Nephron progenitor cell (in vitro differentiated cells): ENCODE measurements at places on chromosomes 6 and 20.

- peaks cover 71% of the 10 kb centered on the region for H3K4me1 ChIP-seq
- peaks cover 14% of the 10 kb centered on the region for H3K36me3 ChIP-seq
- H3K4me3 ChIP-seq = no peak overlapping the region
- H3K27ac ChIP-seq = peak overlapping the region; percentile 97
- DNase-seq = no peak
Measured at GRCh38 chr6:139857143-139857542, 482.7 kb upstream of the CITED2 start.

DNA sequence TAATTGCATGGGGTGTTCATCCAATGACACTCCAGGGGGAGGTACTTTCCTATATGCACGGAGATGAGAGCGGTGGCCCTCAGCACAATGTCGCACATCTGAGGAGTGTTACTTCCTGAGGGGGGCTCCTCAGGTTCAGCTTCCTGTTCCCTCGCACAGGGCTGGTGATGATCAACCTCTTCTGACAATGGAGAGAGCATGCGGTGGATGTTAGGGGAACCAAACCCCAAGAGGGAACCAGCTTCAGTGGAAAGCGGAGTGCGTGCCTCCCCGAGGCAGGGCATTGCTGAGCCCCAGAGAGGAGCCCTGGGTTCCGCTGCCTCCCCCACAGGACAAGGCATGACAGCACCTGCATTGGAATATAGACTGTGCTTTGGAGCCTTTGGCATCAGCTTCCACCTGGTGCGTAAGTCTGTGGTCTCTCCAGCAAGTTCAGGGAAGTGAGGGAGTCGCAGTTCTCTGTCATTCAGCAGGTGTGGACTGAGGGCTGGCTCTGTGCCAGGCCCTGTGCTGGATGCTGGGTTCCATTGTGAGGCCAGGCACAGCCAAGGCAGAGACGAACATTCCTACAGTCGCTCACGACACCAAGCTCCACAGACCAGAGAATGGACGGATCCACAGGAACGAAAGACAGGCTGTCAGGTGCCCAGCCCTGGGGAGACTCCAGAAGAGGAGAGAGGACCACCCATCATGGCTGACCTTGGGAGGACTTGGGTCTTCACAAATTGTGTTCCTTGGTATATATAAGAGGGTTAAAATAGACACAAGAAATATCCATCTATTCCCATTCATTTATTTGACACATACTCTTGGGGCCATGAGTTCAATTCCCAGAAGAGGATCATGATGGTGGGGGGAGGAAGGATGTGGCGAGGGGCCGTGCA is 3.9 kb upstream of the ZNF831 start:
- peaks cover 5% of the 10 kb centered on the region for H3K27me3 ChIP-seq
- no peak overlapping the region for H3K4me3 ChIP-seq
- DNase-seq = no peak

DNA sequence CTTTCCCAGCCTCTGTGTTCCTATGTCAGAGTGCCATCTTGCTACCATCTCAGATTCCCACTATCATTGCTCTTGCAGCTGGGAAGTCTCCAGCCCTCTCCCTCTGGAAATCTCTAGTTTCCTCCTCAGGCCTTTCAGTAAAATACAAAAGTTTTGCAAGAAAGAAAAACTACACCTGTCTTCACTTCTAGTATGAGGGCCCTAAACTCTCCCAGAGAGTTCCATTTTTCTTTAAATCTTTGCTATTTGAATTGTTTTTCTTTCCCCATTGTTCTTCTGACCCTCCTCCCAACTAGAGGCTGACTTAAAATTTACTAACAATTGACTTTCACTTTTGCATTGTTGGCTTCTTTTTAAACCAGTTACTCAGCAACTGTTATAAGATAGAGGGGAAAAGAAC is 62.8 kb downstream of the LY86 start:
- no peaks in the 10 kb centered on the region for H3K36me3 ChIP-seq
- H3K4me3 ChIP-seq = no peak overlapping the region

DNA sequence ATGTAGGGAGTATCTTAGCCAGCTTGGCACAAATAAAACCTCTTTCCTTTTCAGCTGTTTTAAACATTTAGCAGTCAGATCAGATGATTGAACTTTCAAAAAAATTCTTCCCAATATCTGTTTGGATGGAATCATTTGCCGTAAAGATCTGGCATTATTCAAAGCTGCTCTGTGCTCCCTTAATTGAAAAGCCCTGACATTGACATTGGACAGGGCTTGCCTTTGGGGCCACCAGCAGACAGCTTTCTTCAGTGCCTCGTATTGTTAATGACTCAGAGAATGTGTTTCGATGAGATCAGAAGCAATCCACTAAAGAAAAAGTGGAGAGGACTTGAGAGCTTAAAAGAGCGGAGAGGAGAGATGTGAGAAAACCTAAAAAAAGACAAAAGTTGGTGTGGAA is 343.5 kb downstream of the NRN1 start:
- H3K4me1 ChIP-seq = peaks cover 33% of the 10 kb centered on the region
- H3K36me3 ChIP-seq = no peaks in the 10 kb centered on the region
- peaks cover 7% of the 10 kb centered on the region for H3K27me3 ChIP-seq
- H3K27ac ChIP-seq = no peak overlapping the region
- no peak overlapping the region for H3K4me3 ChIP-seq

- DNase-seq = no peak
- H3K36me3 ChIP-seq = no peaks in the 10 kb centered on the region
- no peaks in the 10 kb centered on the region for H3K27me3 ChIP-seq
- no peak overlapping the region for H3K27ac ChIP-seq
- no peaks in the 10 kb centered on the region for H3K4me1 ChIP-seq
Measured at GRCh38 chr6:146292506-146292905, 251.1 kb upstream of the RAB32 start.

GRCh38 chr6:3489027-3489757 is 32.3 kb upstream of the SLC22A23 start:
- H3K36me3 ChIP-seq = no peaks in the 10 kb centered on the region
- H3K27ac ChIP-seq = no peak overlapping the region
- H3K27me3 ChIP-seq = peaks cover 4% of the 10 kb centered on the region
- peaks cover 24% of the 10 kb centered on the region for H3K4me1 ChIP-seq

- H3K36me3 ChIP-seq = no peaks in the 10 kb centered on the region
- H3K4me1 ChIP-seq = no peaks in the 10 kb centered on the region
- H3K4me3 ChIP-seq = no peak overlapping the region
- H3K27me3 ChIP-seq = peaks cover 3% of the 10 kb centered on the region
- no peak overlapping the region for H3K27ac ChIP-seq
- DNase-seq = no peak
Measured at GRCh38 chr6:79898076-79898475, 49.3 kb downstream of the ELOVL4 start.

GRCh38 chr20:891058-891705 is 25.0 kb downstream of the ANGPT4 start:
- H3K36me3 ChIP-seq = no peaks in the 10 kb centered on the region
- H3K4me1 ChIP-seq = peaks cover 35% of the 10 kb centered on the region
- peaks cover 20% of the 10 kb centered on the region for H3K27me3 ChIP-seq
- DNase-seq = no peak
- H3K27ac ChIP-seq = no peak overlapping the region

DNA sequence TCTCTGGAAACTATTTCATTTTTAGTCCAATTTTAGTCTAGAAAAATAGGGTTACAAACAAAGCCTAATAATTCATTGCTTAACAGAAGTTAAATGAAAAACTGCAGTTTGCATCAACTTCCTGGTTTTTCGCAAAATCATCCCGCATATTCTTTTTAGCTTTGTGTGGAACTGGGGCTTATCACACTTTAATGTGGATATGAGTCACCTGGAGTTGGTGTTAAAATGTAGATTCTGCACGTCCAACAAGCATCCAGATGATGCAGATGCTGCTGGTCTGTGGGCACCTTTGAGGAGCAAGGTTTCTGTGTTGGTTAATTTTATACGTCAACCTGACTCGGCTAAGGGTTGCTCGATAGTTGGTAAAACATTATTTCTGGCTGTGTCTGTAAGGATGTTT is 126.1 kb downstream of the PLCB4 start:
- no peak overlapping the region for H3K4me3 ChIP-seq
- peaks cover 33% of the 10 kb centered on the region for H3K36me3 ChIP-seq
- peaks cover 3% of the 10 kb centered on the region for H3K27me3 ChIP-seq
- H3K4me1 ChIP-seq = peaks cover 25% of the 10 kb centered on the region
- DNase-seq = no peak

- H3K36me3 ChIP-seq = no peaks in the 10 kb centered on the region
- H3K27me3 ChIP-seq = peaks cover 3% of the 10 kb centered on the region
- no peak for DNase-seq
- peak overlapping the region; percentile 5 for H3K27ac ChIP-seq
Measured at GRCh38 chr6:118350881-118351430, 197.1 kb upstream of the PLN start.

DNA sequence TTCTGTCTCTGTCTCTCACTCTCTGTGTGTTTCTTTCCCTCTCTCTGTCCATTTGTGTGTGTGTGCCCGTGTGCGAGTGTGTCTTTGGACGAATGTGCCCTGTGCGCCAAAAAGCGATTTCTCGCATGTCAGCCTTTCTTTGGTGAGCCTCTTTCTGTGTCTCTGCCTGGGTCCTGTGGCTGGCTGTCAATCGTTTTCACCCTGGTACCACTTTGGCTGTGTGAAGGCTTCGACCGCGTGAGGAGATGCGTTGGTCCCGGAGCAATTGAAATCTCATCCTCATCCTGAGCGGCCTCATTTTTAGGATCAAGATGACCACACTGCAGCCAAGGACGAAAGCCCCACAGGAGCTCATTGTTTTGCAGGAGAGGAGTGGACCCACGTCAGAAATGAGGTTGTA is 288.9 kb upstream of the ZNF337 start:
- H3K27me3 ChIP-seq = peaks cover 10% of the 10 kb centered on the region
- H3K27ac ChIP-seq = no peak overlapping the region
- H3K36me3 ChIP-seq = no peaks in the 10 kb centered on the region
- no peak for DNase-seq
- peaks cover 30% of the 10 kb centered on the region for H3K4me1 ChIP-seq

GRCh38 chr6:168535711-168536110 is 94.7 kb downstream of the SMOC2 start:
- H3K27ac ChIP-seq = peak overlapping the region; percentile 75
- no peaks in the 10 kb centered on the region for H3K36me3 ChIP-seq
- H3K27me3 ChIP-seq = peaks cover 13% of the 10 kb centered on the region

- H3K27ac ChIP-seq = no peak overlapping the region
- no peaks in the 10 kb centered on the region for H3K36me3 ChIP-seq
- no peak for DNase-seq
- no peaks in the 10 kb centered on the region for H3K4me1 ChIP-seq
Measured at GRCh38 chr6:25703005-25703404, 51.0 kb downstream of the SCGN start.

DNA sequence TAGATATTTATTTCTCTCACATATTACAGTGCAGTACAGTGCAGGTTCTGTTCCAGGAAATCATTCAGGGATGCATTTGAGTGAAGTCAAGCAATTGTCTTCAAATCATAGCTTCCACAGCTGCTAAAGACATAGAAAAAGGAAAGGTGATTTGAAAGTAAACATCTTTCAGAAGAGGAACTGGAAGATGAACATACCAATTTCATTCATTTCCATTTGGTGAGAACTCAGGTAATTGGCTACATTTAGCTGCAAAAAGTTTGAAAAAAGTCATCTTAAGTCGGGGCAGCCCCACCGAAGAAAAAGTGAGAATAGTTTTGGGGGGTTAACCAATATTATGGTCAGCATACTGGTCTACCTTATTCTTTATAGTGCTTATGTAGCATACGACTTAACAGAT is 61.4 kb upstream of the IL20RA start:
- peaks cover 6% of the 10 kb centered on the region for H3K4me1 ChIP-seq
- no peak overlapping the region for H3K4me3 ChIP-seq
- no peak overlapping the region for H3K27ac ChIP-seq

DNA sequence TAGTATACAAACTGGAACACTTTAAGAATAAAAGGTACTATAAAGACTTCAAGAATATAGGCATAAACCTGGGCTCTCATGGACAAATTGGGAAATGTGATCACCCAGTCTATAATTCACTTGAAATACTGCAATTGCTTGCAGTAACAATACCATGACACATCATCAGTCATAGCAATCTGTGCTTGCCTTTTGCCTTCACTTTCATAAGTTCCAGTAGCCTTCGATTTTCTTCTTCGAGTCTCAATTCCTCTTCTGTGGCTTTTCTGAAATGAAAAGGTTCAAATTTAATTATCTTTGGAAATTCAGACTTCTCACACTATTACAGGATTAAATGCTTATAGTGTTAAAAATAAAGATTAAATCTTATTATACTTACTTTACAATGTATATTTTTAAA is 96.3 kb upstream of the ZBTB24 start:
- H3K27me3 ChIP-seq = no peaks in the 10 kb centered on the region
- no peak overlapping the region for H3K27ac ChIP-seq
- no peak overlapping the region for H3K4me3 ChIP-seq
- H3K36me3 ChIP-seq = no peaks in the 10 kb centered on the region

DNA sequence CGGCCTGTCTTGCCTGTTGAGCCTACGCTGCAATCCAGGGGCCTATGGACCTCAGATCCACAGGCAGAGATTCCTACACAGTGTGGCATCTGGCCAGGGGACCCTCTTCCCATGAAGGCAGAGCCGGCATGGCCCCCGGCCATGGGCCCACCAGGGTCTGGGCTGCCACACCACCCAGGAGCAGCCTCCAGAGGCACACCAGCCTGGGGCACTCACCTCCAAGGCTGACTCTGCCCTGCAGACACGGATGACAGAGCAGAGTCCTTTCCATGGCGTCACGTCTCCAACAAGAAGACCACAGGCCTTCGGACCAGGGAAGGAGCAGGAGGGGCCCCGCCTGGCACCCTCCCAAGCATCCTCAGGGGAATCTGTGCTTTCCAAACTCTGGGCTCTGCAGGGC is 3.5 kb upstream of the HRH3 start:
- peaks cover 79% of the 10 kb centered on the region for H3K27me3 ChIP-seq
- DNase-seq = no peak
- no peak overlapping the region for H3K27ac ChIP-seq
- no peaks in the 10 kb centered on the region for H3K36me3 ChIP-seq
- no peak overlapping the region for H3K4me3 ChIP-seq

DNA sequence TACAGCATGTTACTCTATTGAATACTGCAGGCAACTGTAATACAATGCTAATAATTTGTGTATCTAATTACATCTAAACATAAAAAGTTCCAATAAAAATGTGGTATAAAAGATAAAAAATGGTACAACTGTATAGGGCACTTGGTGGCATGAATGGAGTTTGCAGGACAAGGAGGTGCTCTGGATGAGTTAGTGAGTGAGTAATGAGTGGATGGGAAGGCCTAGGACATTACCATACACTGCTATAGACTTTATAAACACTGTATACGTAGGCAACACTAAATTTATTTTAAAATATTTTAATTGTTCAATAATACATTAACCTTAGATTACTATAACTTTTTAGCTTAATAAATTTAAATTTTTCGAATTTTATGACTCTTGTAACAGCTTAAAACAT is 579.6 kb upstream of the MAN1A1 start:
- no peak overlapping the region for H3K27ac ChIP-seq
- no peaks in the 10 kb centered on the region for H3K27me3 ChIP-seq
- peaks cover 5% of the 10 kb centered on the region for H3K36me3 ChIP-seq
- no peaks in the 10 kb centered on the region for H3K4me1 ChIP-seq
- no peak overlapping the region for H3K4me3 ChIP-seq

GRCh38 chr6:42140032-42140431 is 2.4 kb downstream of the C6orf132 start:
- no peaks in the 10 kb centered on the region for H3K36me3 ChIP-seq
- peaks cover 55% of the 10 kb centered on the region for H3K4me1 ChIP-seq
- DNase-seq = no peak
